Bone marrow (tissue), 2 donors: ENCODE measurements at places on chromosomes 4 and X.
A peak's percentile ranks its signal among the peaks of the same experiment; 100 is the strongest.

DNA sequence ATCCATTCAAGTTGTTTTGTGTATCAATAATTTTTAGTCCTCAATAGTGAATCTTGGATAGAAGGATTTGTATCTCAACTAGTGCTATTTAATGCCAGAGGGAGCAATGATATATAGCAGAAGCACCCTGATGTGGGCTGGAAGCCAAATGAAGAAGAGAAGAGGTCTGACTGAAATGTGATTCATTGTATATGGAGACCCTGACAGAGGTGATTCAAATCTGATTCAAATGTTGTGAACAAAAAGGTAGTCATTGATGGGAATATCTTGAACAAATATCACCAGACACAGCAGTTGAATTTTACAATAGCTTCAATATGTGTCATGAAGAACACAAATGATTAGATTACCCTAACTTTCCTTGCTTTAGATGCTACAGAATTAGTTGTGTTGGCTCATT, 27.5 kb upstream of the SULT1B1 start:
- no peak for DNase-seq

- DNase-seq = no peak
Observed at GRCh38 chrX:42720209-42720608, 57.8 kb downstream of the PPP1R2C start.

- DNase-seq = peak; percentile 1
Observed at GRCh38 chrX:16123222-16123786, at the start of gene GRPR. GRPR (plus strand) TSS chrX:16123565; CDS start chrX:16123954, 389 bp downstream.

- peak; percentile 12 for DNase-seq
Observed at GRCh38 chr4:150302553-150302952, 224.3 kb downstream of the DCLK2 start.

GRCh38 chrX:49644991-49645637, 46.3 kb downstream of the GAGE1 start:
- no peak for DNase-seq

DNA sequence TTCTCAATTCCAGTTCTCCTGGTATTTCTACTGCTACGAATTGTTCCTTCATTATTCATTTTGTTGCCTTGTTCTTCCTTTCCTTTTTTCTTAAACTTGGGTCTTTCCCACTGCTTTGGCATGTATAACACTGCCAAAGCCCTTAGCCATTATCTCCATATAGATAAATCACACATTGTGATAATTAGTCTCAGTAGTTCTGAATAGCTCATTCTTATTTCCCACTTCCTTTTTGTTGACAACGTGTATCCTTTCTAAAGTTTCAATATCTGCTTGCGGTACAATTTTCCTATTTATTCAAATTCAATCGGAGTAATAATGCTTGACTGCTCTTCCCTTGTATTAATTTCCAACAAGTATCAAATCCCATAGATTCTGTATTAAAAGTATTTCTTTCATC, 14.5 kb upstream of the CAMK2D start:
- DNase-seq = no peak

GRCh38 chr4:147610686-147611085, 6.5 kb upstream of the TMEM184C start:
- no peak for DNase-seq

DNA sequence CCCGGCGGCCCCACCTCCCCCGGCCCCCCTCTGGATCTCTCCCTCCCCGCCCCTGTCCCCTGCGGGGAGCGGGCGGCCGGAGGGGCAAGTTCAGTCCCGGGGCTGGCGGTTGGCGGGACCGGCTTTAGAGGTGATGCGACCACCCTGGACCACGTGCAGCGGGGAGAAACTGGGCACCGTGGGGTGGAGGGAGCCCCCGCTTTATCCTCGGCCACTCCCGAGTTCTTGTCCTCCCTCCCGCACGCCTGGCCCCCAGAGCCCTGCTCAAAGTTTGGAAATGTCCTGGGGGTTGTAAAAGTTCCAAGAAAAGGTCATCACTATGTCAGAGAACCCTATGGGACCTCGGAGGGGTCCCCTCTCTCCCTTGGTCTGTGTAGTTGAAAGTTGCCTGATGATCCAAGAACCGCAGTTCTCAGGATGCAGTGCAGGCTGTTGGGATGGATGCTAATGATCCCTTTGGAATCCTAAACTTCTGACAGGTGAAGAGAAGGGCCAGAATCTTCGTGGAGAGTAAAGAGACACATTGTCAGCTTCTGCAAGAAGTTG, 411 bp upstream of the VEGFC start:
- no peak for DNase-seq

- DNase-seq = no peak
Observed at GRCh38 chr4:184455299-184455698, 19.1 kb downstream of the IRF2 start.

DNA sequence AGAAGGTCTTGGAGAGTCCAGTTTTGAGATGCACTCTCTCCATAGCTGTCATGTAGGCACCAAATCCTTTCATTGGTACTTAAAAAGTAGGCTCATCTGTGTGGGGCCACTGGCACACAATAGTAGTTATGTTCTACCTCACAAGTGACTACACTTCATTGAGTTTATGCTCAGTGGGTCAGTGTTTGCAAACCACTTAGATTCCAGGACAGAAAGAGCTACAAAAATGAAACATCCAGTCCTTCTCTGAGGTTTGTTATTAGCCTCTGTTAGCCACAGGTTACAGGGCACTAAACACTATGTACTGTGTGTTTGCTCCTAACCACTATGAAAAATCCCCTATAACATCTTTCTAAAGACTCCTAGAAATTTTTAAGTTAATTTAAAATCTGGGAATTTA, 13.8 kb downstream of the RAB28 start:
- DNase-seq = no peak

- DNase-seq = no peak
Observed at GRCh38 chr4:83677656-83678055, 141.7 kb downstream of the GPAT3 start.

- DNase-seq = no peak
Observed at GRCh38 chrX:22527302-22527701, 254.6 kb downstream of the CBLL2 start.

DNA sequence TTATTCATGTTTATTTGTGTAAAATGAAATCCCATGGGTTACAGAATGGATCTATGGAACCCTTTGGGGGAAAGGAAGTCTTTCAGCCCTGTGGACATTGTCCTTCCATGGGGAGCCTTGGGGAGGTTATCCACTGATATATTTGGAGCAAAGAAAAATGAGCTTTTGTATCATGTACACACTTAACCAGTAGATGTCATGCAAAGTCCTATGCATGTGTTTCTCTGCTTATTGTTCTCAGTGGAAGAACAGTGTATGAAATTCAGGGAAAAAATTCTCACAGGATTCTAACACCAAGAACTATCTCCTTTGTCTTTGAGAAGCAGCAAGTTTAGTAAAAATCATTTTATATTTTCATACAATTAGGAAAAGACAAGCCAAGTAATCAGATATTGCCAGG, 105.3 kb downstream of the DTHD1 start:
- DNase-seq = no peak

GRCh38 chr4:166459621-166460020, 586.6 kb downstream of the TLL1 start:
- no peak for DNase-seq

GRCh38 chrX:6852869-6853268, 294.6 kb upstream of the STS start:
- no peak for DNase-seq

GRCh38 chrX:111352424-111352823, 59.6 kb downstream of the DCX start:
- no peak for DNase-seq

DNA sequence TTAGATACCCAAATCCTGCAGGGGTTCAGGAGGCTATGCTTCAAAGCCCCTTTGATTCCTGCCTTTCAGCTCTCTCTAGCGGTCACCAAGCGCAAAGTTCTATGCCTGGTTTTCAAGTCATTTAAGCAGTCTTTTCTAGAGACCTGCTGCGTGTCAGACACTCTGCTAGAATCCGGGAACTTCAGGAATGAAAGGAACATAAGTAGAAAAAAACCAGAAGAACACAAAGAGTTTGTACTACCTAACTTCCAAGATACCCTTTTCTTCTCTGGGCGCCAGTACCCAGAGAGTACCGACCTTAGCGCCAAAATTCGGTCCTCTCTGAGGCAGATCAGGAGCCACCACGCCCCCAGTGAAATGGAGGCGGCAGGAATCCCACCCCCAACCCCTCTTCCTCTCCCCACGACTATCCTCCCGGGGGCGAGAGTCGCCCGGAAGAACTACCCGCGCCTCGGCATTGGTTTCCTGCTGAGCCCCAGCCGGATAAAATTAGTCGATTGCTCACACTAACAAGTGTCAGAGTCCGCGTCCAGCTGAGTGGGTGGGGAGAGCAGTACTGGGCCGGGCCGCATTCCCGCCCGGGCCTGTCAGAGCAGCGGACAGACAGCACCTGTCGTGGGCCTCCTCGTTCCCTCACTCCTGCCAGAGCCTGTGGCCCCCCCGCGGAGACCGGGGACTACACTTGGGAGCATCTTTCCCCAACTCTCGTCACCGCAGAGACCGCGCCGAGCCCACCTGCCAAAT, 78.8 kb downstream of the RLIM start:
- DNase-seq = peak; percentile 28

- no peak for DNase-seq
Observed at GRCh38 chrX:109934434-109934833, 68.5 kb upstream of the TMEM164 start.

DNA sequence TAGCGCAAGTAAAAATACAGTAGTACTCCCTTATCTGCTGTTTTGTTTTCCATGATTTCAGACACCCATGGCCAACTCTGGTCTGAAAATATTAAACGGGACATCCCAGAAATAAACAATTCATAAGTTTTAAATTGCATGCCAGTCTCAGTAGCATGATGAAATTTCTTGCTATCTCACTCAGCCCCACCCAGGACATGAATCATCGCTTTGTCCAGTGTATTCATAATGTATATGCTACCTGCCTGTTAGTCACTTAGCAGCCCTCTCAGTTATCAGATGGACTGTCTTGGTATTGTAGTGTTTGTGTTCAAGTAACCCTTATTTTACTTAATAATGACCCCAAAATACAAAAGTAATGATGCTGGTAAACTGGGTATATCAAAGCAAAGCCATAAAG, 158.2 kb upstream of the DDIT4L start:
- no peak for DNase-seq

GRCh38 chr4:1469607-1470392, 63.6 kb upstream of the NKX1-1 start:
- no peak for DNase-seq

- no peak for DNase-seq
Observed at GRCh38 chrX:110146521-110146920, 143.6 kb downstream of the TMEM164 start.

DNA sequence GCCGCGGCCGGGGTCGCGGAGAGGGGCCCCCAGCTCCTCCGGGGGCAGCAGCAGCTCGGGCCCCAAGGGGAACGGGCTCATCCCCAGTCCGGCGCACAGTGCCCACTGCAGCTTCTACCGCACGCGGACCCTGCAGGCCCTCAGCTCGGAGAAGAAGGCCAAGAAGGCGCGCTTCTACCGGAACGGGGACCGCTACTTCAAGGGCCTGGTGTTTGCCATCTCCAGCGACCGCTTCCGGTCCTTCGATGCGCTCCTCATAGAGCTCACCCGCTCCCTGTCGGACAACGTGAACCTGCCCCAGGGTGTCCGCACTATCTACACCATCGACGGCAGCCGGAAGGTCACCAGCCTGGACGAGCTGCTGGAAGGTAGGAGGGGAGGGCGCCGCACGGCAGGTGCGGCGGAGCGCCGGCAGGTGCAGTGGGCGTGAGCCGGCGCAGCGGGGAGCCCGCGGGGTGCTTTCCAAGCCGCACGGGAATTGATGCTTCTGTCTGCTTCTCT, 886 bp downstream of the DCLK2 start:
- DNase-seq = no peak

DNA sequence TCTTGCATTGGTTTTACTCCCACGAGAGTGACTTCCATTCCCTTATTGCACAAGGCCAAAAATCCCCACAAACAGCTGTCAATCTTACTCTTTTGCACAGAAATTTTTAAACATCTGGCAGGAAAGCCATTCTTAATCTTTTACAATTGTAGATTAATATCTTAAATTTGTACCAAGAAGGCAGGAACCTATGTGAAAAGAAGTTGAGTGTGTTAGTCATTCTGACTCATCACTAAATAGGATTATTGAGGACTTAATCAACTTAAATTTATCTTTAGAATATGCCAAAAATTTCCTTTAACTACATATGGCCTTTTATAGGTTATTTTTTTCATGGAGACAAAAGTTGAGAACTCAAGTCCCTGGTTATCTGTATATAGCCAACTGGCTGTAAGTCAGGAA, 49.0 kb upstream of the VEGFC start:
- DNase-seq = no peak

DNA sequence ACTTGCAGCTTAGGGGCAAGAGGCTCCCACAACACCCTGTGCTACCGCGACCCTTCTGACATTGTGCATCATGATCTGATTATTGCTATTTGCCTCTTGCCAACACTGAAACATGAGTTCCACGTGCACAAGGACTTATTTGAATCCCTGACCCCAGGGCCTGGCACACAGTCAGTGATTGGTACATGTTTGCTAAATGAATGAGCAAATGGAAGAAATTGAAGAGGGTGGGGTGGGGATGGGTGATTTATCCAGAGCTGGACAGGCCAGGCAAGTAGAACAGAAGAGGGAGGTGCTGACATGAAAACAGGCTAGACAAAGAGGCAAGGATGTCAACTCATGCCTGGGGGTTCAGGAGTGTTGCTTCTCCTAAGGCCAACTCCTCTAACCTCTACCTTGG, 24.9 kb upstream of the RPL39 start:
- no peak for DNase-seq

DNA sequence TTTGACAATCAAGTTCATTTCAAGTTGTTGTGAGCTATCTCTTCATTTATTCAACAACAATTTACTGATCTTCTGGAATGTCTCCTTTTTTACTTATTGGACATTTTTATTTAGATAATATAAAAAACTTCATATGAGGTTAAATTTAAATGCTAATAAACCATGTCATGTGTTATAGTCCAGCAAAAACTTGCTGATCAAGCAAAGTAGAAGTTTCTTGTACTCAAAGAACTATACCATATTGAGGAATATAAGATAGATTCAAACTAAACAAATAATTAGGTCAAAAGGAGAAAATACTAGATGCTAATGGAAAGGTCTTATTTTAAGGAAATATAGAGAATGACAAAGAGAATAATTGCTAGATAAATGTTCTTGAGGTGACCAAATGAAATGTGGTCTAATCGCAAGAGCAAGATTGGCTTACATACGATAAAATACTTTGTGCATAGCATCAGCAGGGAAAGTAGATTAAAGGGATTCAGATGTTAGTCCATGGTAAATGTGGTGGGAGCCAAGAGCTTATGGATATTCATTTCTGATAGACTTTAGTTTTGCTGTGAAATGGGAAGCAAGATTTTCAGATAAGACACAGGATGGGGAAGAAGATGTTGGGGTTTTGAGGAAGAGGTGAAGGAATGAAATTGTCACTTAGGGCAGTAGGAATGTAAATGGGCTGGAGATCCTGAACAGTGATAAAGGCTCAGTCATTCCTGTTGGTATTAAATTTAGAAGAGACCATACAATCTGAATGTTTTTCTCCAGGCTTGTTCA, 229.5 kb downstream of the MAPK10 start:
- no peak for DNase-seq

- no peak for DNase-seq
Observed at GRCh38 chrX:101605146-101605545, 12.7 kb downstream of the ARMCX6 start.
